WERI-Rb-1 (cell line): ENCODE measurements at places on chromosomes 1 and 21.
A peak's percentile ranks its signal among the peaks of the same experiment; 100 is the strongest.

- peak; percentile 96 for DNase-seq
Observed at GRCh38 chr1:204207136-204207616, 6.6 kb downstream of the GOLT1A start.

GRCh38 chr1:32769524-32770220, 47.5 kb downstream of the YARS1 start:
- DNase-seq = no peak

GRCh38 chr1:169250022-169250421, 117.6 kb downstream of the NME7 start:
- DNase-seq = no peak

GRCh38 chr1:183466781-183467180, 5.5 kb upstream of the SMG7 start:
- DNase-seq = no peak

DNA sequence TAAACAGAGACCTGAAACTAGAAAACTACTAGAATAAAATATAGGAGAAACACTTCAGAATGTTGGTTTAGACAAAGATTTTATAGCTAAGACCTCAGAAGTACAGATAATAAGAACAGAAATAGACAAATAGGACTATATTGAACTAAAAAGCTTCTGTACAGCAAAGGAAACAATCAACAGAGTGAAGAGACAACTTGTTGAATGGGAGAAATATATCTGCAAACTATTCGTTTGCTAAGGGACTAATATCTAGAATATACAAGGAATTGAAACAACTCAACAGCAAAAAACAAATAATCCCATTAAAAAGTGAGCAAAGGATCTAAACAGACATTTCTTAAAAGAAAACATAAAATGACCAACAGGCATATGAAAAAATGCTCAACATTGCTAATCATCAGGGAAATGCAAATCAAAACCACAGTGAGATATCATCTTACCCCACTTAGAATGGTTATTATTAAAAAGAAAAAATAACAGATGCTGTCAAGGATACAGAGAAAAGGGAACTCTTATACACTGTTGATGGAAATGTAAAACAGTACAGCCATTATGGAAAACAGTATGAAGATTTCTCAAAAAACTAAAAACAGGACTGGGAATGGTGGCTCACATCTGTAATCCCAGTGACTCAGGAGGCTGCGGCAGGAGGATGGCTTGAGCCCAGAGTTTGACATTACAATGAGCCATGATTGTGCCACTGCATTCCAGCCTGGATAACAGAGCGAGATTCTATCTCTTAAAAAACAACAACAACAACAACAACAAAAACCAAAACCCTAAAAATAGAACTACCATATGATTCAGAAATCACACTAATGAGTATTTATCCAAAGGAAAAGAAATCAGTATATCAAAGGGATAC, 37.3 kb upstream of the ZSWIM5 start:
- DNase-seq = no peak

DNA sequence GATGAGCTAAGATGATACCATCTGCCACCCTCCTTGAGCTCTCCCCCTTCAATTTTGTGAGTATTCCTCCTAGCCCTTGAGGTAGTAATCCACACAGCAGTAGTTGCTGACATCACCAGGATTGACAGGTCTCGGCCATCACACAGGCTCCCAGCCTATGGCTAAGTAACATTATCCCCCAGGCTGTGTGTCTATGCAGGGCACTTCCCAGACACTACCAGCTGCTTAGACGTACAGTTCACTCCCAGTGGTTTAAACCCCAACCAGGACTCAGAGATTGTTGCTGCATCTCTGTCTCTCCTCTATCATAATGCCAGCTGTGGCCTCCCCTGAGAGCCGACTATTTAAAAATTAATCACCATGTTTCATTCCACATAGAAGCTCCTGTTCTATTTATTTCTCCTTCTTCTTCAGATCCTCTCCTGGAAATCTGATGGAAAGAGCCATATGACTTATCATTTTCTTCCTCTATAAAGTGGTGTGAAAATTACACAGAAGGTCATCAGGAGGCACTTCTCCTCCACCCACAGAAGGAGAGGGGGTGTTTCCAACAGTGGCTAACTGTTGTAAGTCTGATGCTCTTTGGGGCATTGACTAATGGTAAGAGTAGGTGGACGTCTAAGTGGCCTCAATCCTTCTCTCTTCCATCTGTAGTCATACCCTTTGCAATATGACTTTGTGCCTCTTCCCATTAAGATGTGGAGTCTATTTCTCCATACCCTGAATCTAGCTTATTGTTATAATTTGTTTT, 396.3 kb downstream of the SETD4 start:
- no peak for DNase-seq

- peak; percentile 78 for DNase-seq
Observed at GRCh38 chr1:201376464-201377374, 761 bp downstream of the TNNT2 start.

GRCh38 chr1:169697755-169698154, 13.7 kb downstream of the SELL start:
- no peak for DNase-seq

- DNase-seq = peak; percentile 57
Observed at GRCh38 chr1:54378157-54378873, 27.9 kb downstream of the SSBP3 start.

- no peak for DNase-seq
Observed at GRCh38 chr1:48940962-48941732, 164.5 kb upstream of the BEND5 start.

DNA sequence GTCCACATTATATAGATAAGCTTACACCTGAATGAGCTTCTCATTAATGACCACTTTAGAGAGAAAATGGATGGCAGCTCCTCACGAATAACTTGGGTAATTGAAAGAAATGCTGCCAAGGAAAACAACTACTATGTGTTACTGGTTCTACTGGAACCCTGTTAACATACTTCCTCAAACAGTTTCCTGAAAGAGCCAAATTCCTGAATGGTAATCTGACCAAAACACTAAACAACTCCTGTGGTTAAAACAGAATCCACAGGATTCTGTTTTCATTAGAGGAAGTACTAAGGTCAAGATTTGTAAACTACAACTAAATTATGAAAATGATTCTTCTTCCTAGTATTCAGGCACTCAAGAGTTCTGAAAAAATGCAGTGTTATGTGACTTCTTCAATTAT, 107.2 kb downstream of the DNM3 start:
- DNase-seq = no peak

- DNase-seq = no peak
Observed at GRCh38 chr1:232810856-232811255, 5.6 kb downstream of the MAP10 start.

DNA sequence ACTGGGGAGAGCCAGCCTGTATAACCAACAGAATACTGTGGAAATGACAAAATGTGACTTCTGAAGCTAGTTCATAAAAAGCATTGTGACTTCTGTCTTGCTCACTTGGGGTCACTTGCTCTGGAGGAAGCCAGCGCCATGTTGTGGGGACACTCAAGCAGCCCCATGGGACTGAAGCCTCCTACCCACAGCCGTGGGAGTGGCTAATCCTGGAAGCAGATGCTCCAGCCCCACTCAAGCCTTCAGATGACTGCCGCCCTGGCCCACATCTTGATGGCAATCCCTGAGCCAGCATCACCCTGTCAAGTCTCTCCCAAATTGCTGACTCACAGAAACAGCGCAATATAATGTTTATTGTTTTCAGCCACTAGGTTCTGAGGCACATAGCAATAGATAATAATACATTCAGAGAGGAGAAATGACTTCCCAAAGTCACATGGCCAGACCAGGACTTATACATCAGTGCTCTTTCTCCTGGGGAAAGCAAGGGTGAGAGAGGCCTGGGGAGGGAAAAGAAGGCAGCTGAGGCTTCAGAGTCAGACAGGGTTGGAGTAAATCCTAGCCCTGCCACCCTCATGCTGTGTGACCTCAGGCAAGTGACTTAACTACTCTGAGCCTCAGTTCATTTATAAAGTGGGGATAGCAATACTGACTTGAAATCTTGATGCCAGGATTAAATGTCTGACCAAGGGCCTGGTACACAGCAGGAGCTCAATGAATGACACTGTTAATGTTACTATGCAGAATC, 5.0 kb upstream of the TNFRSF8 start:
- no peak for DNase-seq

DNA sequence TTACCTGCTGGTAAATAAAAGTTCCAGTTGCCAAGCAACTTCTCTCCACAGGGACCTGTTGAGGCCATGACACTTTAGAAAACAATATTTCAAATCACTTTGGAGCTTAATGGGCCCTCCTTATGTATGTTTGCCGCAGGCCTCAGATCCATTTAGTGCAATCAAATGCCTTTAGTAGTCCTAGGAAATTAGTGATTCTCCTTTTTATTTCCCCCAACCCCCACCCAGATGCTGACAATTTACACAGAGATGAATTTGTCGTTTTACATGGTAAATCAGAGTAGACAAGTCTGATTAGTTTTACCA, 83.6 kb downstream of the CLIC4 start:
- no peak for DNase-seq

DNA sequence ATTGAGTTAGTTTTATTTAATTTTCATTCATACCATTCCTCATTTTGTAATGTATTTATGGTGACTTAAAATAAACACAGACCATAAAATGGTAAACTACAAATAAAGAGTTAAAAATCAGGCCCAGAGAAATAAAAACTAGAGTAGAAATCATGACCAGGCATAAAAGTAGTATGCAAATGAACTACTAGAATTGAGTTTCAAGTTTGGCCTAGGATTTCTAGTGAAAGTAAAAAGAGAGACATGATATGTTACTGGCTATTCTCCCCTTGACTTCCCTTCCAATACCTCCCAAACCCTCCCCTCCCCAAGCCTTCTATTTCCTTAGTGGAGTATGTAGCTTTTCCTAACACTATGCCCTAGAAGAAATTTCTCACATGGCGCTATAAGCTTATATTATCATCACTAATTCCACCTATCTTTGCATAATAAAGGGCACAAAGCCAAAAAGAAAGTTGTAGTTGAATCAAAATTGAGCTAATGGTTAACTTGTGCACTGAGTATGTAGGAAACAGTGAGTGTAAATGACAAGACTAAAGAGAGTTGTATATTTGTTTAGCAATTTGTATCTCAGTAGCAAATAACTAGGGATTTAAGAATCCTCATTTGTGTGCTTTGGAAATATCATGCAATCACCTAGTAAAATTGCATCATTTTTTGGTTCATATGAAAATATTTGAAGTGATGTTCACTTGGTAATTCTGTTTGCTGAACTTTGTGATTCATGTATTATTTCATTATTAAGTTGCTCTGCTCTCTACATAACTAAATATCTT, 29.7 kb upstream of the CDC14A start:
- no peak for DNase-seq

- DNase-seq = no peak
Observed at GRCh38 chr21:15240848-15241247, 176.0 kb upstream of the NRIP1 start.

- peak; percentile 84 for DNase-seq
Observed at GRCh38 chr1:156797212-156797871, 19.3 kb downstream of the SH2D2A start.

GRCh38 chr21:28410256-28410655, 582.4 kb downstream of the LTN1 start:
- DNase-seq = no peak

DNA sequence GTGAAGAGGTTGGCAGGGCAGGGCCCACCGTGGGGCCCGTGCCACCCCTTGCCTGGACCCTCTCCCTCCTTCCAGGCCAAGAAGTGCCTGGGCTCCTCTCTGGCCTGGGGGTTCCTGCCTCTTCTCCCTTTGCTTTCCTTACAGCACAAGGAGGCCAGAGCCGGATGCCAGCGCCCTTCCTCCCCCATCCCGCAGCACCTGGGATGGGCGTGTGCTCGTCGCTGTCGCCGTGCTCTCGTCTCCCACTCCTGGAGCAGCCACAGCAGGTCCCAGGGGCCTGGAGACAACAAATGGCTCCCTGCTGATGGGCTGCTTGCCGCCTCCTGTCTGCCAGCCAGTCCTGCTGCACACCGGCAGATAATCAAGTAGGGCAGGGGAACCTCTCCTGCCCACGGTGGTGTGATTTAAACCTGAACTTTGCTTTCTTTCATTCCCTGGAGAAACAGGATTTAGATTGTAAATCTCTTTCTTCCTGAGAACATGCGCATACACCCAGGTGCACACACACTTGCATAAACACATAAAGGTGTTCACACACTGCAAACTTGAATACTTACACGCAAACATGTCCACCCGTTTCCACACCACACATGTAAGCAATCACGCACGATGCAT, 50.8 kb upstream of the POU3F1 start:
- no peak for DNase-seq

GRCh38 chr1:32774464-32774808, 42.7 kb downstream of the YARS1 start:
- DNase-seq = no peak

DNA sequence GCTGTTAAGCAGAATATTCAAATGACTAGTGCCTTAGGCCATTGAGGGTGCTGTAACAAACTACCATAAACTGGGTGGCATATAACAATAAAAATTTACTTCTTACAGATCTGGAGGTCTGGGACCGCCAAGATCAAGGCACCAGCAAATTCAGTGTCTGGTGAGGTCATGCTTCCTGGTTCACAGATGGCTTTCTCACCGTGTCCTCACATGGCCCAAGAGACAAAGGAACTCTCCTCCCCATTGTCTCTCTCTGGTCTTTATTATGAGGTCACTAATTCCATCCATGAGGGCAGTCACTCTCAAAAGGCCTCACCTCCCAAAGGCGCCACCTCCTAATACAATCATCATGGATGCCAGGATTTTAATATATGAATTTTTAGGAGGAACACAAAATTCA, 127.3 kb downstream of the GABPA start:
- DNase-seq = no peak

GRCh38 chr1:33392206-33392605, 38.7 kb downstream of the PHC2 start:
- DNase-seq = no peak

DNA sequence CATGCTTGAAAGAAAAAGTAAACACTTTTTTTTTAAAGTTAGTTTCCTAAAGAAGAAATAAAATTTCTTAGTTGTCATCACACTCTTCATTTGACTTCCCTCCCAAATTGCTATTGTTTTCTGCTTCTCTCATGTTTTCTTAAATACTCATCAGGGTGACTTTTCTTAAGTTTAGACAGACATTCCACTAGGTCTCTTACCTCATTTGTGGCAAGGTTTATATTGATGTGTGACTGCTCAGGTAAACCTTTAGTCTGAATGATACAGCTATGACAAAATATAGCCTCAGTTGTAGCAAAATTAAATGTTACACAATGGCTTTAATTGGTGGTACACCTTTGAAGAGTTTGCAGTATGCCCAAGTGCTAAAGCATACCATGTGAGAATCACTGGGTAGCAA, 78.6 kb downstream of the ATF6 start:
- no peak for DNase-seq

- no peak for DNase-seq
Observed at GRCh38 chr1:906600-907420, 16.9 kb upstream of the SAMD11 start.

DNA sequence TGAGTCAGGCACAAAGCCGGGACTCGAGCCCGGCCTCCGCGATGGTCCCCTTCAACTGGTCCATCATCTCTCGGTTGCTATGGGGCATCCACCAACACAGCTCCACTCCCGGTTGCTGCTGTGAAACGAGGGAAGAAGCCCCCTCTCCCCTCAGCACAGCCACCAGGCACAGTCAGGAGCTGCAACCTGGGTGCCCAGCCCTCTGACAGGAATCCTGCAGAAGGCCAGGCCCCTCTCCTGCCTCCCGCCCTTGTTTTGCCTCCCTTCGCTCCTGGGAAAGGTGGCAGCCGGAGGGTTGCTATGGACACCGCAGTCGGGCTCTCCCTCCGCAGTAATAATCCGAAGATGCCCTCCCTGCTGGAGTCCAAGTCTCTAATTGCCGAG, 8.9 kb upstream of the KCNN3 start:
- DNase-seq = peak; percentile 86

- no peak for DNase-seq
Observed at GRCh38 chr1:242813490-242814091, 289.1 kb upstream of the PLD5 start.
